Psoas muscle (tissue), 8 donors: ENCODE measurements at places on chromosomes 16 and 17.
A peak's percentile ranks its signal among the peaks of the same experiment; 100 is the strongest.

GRCh38 chr16:65373097-65373496 lies 251.2 kb upstream of the CDH11 start:
- no peaks in the 10 kb centered on the region for H3K27me3 ChIP-seq
- H3K4me3 ChIP-seq: no peak overlapping the region
- no peaks in the 10 kb centered on the region for H3K4me1 ChIP-seq
- no peak overlapping the region for H3K27ac ChIP-seq
- no peak for DNase-seq

DNA sequence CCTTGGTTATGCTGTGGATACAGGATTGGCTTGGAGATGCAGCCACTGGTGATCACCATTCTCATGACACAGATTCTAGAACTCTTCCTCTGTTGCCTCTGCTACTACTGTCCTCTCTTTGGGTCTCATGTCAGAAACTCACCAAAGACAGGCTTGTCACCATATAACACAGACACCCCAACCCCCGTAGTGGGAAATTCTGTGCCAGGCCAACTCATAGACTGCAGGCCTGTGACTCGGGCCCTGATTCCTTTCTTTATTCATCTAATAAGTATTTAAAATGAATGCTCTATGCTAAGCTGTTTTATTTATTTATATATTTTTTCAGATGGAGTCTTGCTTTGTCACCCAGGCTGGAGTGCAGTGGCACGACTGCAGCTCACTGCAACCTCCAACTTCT lies 9.5 kb downstream of the CYB5D2 start:
- no peak for DNase-seq
- no peaks in the 10 kb centered on the region for H3K4me1 ChIP-seq
- peaks cover 68% of the 10 kb centered on the region for H3K36me3 ChIP-seq
- no peak overlapping the region for H3K27ac ChIP-seq

DNA sequence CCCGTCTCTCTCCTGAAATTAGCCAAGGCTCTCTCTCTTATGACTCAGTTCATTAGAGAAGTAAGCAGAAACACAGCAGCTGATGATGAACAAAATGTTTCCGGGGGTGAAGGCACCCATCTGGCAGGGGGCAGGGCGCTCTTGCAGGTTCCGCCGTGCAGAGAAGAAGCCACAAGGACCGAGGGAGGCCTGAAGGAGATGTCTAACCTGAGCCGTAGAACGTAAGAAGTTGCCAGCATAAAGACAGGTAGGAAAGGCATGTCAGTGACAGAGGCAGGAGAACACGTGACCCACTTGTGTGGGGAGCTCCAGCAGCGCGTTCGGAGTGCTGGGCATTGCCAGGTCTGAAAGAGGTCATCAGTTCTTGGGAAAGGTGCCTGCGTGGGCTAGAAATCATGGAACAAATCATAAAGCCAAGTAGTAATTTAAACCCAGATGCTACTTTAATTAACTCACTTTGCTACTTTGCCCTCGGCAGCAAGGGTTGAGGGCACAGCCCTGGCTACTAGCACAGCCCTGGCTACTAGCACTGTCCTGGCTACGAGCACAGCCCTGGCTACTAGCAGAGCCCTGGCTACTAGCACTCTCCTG lies 198.6 kb downstream of the RPTOR start:
- peak; percentile 45 for DNase-seq
- H3K27me3 ChIP-seq: no peaks in the 10 kb centered on the region
- peak overlapping the region; percentile 12 for H3K4me3 ChIP-seq
- H3K36me3 ChIP-seq: no peaks in the 10 kb centered on the region
- H3K27ac ChIP-seq: peak overlapping the region; percentile 84

GRCh38 chr16:87658564-87659225 lies 56.4 kb downstream of the JPH3 start:
- H3K4me3 ChIP-seq: no peak overlapping the region
- peaks cover 71% of the 10 kb centered on the region for H3K27me3 ChIP-seq
- no peaks in the 10 kb centered on the region for H3K4me1 ChIP-seq
- no peak for DNase-seq
- no peaks in the 10 kb centered on the region for H3K36me3 ChIP-seq
- H3K27ac ChIP-seq: no peak overlapping the region
